Fibroblast of skin of right quadriceps (primary cell): ENCODE measurements at places on chromosomes 4 and X.
A peak's percentile ranks its signal among the peaks of the same experiment; 100 is the strongest.

DNA sequence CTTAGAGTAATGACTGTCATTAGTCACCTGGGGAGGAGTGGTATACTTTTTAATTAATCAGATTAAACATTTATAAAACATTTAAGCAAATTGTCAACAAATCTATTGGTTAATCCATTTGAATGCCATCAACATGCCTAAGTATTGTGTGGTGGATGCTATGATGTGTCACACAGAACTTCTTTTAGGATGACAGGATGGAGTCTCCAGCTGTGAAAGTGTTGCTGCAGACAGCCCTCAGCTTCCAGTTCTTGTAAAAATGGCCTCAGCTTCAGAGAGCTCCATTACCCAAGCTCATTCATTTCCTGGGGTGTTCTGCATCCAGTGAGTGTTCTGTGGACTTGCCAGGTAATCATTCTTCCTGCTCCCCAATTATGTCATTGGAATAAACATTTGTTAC lies 74.3 kb upstream of the CLNK start:
- peak; percentile 45 for DNase-seq

DNA sequence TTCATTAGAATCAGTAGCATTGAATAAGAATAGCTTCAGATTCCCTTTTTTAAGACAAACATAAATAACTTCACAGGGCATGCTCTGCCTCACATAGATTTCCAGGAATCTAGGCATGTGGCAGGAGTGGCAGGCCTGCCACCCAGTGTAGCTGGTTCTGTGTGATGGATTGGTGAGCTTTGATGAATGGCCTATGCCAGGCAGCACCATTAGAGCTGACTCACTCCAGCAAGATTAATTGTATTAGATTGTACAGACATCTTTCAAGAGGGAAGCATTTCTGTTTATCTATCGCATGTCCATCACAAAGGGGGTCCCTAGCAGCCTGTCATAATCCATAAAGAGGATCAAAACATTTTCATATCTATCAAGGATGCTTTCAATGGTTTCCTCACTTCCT lies 71.9 kb downstream of the NAA11 start:
- no peak for DNase-seq

DNA sequence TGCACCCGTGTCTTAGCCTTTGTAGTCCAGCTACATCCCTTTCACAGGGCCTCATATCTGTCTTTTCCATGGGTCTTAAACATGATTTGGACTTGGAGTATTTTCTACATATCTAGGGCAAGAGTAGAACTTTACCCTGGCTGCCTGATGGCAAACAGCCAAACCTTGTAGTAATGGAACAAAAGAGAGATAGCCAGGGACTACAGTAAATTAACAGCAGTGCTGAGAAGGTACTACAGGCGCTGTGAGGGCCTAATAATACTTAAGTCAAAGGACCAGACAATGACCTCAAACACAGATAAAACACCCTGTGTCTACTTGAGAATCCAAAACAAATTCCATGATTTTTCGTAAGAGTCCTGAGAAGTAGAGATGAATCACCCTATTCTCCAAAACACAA lies 111.0 kb upstream of the WDR17 start:
- DNase-seq, result no peak

DNA sequence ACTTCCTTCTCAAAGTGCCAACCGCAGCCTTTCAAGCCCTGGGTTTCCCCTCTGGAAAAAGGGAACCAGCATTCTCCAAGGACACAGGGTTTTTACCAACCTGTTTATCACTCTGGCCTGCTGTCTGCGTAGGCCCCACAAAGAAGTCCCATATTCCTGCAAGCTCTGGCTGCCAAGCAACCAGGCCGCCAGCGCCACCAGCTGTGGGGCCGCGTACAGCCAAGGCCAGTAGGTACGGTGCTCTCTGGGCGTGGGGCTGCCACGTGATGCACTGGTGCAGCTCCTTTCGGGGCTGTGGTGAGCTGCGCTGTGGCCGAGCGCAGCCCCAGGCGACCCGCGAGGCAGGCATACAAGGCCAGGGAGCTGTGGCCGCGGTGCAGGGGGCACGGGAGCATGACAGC lies 22.1 kb downstream of the LUZP4 start:
- DNase-seq, result no peak

DNA sequence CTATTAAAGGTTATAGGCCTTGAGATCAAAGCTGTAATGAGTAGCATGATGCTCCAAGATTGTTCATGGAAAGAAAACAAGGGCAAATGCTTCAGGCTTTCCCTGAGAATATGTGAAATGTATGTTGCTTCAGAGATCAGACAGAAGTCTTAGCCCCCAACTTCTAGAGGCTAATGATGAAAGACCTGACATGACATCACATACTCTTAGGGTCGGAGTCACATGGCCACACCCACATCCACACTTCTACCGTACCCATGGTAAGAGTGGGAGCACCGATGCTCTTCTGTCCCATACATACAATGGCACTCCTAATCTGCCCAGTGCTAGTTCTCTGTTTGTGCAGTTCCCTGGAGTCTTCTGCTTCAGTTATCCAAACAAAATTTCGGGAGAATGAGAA lies 111.9 kb upstream of the ACSL4 start:
- DNase-seq, result no peak

DNA sequence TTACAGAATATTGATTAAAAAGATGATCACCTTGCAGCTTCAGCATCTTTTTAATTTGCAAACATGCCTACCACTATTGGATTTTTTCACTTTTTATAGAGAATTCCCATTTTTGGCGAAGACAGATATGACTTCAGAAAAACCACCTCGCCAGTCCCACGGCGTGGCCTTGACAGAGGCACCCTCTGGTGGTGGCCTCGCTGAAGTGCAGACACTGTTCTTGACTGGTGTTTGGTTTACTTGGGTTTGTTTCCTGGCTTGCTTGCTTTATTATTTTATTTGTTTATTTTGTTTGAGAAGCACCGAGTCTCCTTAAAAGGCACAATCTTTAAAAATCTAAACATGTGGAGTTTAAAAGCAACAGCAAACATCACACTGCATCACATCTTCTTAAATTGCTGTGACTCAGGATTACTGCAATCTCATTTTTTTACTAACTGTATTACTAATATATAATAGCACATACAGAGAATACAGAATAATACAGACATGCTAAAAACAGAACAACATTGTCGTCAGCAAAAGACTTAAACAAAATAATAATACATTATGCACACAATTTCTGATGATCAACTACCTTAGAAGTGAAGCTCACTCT lies 13.1 kb upstream of the AMTN start:
- DNase-seq, result peak; percentile 23

DNA sequence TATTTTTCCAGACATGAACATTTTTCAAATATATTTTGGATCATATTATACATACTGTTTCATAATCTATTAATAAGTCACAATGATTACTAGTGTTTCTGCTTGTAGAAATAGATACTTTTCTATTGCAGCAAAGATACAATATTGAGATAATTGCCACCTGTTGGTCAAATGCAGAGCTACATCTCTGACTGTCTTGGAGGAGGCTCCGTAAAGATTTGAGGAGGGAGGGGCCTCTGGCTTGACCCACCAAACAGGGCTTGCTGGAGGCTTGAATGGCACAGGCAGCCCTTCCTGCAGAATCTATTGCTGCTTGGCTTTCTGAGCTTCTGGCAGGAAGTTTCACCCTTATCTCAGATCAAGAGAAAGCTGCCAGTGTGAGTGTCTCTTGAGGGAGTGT lies 99.3 kb upstream of the ARMCX2 start:
- peak; percentile 47 for DNase-seq

DNA sequence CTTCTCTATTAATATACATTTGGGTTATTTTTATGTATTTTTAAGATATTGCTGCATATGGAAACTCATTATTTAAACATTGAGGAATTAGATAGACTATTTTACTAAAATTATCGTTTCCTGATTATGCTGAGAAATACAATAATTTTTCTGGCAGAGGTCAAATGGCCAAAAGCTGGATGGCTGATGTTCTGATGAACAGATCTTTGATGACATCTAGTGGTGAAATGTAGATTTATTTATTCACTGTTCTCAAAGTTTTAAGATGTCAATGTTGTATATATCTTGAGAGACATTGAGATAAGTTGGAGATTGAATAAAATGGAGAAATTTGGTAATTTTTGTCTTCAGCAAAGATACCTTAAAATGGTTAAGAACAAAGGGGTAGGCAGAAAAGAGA lies 96.2 kb downstream of the UGT8 start:
- peak; percentile 28 for DNase-seq
